ENCODE measurements at places on chromosomes 1 and 21. TPM values are rescaled to one million over a fixed set of nuclear protein-coding genes. Genes with fewer than 3 reads are reported as not detected.

Gene HEYL
- not detected for total RNA-seq

Gene NPPA
- total RNA-seq = not detected

Gene LRRC8B
- total RNA-seq = 1.7 TPM

Gene SOAT1
- 10.0 TPM for total RNA-seq

Gene MFAP2
- 131 TPM for total RNA-seq

Gene HAO2
- total RNA-seq = not detected

Gene CD5L
- total RNA-seq = not detected

Gene GBP1
- 4.9 TPM for total RNA-seq
